ENCODE measurements at places on chromosomes 7 and 10.

- DNase-seq: no peak
Measured at GRCh38 chr10:3887885-3888476, 103.0 kb upstream of the KLF6 start.

- peak; percentile 19 for DNase-seq
Measured at GRCh38 chr7:158018098-158018762, 569.4 kb downstream of the PTPRN2 start.

- no peak for DNase-seq
Measured at GRCh38 chr10:56646329-56647111, 285.5 kb upstream of the ZWINT start.

- DNase-seq: no peak
Measured at GRCh38 chr10:132350391-132350790, 18.4 kb downstream of the LRRC27 start.

- DNase-seq: no peak
Measured at GRCh38 chr10:111030042-111030750, 46.6 kb upstream of the ADRA2A start.

- DNase-seq: peak; percentile 12
Measured at GRCh38 chr10:124641282-124642087, 102.7 kb downstream of the FAM53B start.

Data from NCI-H1092 (cell line).